ENCODE measurements at places on chromosomes 13 and 19.
A peak's percentile ranks its signal among the peaks of the same experiment; 100 is the strongest.

GRCh38 chr19:16327911-16328823 lies 3.5 kb downstream of the KLF2 start:
- peak; percentile 72 for DNase-seq

GRCh38 chr19:10706990-10707389 lies 5.8 kb downstream of the QTRT1 start:
- DNase-seq, result no peak

DNA sequence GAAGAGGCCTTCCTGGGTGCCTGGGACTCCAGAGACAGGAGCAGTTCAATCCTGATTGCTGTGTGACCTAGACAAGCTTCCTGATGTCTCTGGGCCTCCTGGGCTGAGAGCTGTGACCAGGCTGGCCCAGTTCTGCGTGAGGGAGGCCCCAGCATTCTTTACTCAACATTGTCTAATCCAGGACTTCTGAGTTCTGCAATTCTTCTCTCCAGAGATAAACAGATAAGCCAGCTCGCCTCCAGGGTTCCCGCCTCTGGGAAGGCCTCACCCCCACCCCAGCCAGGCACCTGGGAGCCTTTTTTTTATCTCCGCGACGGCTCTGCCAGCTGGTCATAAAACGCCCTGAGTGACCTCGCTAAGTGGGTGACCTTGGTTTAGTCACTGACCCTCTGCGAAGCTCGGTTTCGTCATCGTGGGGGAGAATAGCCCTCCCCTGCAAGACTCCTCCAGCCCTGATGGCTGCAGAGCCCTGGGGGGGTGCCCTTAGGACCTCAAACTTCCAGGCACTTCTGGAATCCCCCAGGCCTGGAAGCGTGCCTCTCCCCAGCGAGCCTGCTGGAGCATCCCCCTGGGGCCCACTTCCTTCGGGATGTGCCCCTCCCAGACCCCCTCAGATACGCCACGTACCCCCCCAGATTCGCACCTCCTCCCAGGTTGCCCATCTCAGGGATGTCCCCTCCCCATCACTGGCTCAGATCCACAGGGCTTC lies 1.9 kb downstream of the SULT2B1 start:
- DNase-seq, result no peak

- no peak for DNase-seq
Observed at GRCh38 chr13:46905249-46905648, 8.4 kb upstream of the HTR2A start.

- no peak for DNase-seq
Observed at GRCh38 chr19:52685811-52686210, 47.7 kb upstream of the ZNF83 start.

DNA sequence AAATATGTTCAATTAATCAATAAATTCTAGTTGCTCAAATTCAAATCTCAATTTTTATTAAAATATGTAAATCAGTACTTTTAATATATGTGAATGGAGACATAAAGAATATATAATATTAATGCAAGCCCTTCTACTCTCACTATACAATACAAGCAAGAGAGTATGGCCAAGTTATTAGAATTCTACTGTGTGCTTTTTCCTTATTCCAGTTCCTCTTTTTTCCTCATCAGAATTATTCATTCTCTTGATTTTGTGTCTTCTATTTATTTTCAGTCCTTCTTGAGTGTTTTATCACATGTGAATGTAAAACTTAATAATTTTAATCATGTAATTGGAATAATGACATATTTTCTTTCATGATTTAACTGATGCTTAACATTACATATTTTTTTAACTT lies 276.8 kb downstream of the PCDH20 start:
- no peak for DNase-seq

DNA sequence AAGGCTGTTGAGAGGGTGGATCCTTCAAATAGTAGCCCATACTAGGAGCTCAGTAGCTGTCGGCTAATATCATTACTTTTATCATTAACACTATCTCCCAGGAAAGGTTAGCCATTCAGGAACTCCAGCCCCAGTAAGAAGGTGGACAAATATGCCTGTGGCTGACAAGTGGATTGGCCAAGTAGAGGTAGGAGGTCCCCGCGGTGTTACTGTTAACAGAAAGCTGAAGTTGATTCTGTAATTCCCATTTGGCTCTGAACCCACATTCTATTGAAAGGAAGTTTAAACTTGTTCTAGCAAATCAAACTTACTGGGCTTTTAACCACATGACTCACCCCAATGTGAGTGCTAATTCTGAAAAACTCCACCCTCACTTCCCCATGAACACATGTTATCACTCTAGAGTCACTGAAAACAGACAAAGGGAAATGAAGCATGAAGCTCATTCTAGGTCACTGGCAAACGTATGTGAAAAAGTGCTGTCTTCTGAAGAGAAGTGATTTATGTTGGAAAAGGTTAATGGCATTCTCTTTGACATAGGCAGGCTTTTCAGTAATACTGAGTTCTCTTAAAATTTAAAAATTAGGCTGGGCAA lies 273.5 kb downstream of the FGF14 start:
- no peak for DNase-seq

- DNase-seq, result no peak
Observed at GRCh38 chr13:111531505-111531904, 211.1 kb downstream of the TEX29 start.

GRCh38 chr19:4066682-4067395 lies at the start of gene ZBTB7A:
ZBTB7A (minus strand) TSS chr19:4066899; CDS start chr19:4055232, 11,667 bp downstream.
- peak; percentile 60 for DNase-seq

DNA sequence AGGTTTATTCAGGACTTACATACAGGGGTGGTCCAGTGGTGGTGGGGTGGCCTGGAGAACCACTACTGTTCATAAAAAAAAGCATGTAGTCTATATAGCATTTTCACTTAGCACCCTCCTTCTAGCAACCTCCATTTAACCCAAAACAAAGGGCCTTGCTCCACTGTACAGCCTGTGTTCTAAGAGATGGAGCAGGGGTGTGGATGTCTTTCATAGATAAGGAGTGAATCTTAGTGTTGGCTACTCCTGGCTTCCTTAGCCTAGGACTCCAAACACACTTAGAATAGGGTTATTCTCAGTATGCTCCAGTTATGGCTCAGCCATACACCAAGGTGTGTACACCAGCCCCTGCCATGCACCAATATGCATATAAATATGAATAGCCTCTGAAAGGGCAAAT lies 95.2 kb downstream of the ELF1 start:
- DNase-seq, result no peak

GRCh38 chr13:106528718-106529414 lies 6.6 kb downstream of the EFNB2 start:
- DNase-seq, result no peak
